Progenitor cell of endocrine pancreas (in vitro differentiated cells): ENCODE measurements at places on chromosomes 11 and 22.

DNA sequence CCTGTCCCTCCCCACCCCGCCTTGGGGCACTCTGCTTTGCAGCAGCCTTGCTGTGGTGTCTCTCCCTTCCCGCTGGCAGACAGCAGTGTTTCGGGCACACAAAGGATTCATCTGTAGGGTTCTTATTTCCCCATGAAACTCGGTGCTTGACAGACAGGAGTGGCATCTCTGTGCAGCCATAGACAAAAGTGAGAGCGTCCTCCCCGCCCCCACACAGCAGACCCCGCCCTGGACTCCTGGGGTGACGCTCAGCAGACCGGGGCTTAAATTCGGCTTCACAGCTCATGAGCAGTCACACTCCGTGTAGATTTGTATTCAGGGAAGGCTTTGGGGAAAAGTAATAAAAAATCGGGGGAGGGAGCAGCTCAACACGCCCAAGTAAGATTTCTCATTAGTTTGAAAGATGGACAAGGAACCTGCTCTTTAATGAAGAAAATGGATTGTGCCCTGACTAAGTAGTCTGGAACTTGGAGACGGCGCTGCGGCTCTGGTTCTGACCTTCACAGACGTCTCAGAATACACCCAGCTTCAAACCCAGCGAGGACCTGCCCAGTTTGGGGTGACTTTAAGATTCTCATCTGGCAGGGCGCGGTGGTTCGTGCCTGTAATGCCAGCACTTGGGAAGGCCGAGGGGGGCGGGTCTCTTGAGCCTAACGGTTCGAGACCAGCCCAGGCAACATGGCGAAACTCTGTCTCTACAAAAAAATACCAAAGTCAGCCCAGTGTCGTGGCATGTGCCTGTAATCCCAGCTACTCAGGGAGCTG is 136.0 kb downstream of the CACNA1I start:
- no peak for DNase-seq

DNA sequence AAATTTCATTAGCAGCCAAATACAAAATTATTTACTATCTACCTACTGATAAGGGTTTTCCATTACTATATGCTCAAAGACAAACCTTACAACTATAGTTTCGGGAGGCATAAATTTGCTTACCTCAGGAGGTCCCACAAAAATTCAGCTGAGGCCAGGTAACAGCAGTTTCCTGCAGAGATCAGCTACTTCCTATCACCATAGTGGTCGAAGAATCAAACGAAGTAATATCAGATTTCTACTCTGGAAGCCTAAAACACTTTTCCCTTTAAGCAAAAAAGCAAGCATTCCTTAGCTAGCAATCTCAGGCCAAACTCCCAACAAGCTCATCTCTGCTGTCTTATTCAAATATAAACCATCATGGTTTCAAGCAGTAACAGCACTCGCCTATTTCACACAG is 3.1 kb downstream of the NAP1L4 start:
- no peak for DNase-seq

GRCh38 chr11:96390488-96390792 is 627 bp downstream of the JRKL start:
- DNase-seq, result no peak

DNA sequence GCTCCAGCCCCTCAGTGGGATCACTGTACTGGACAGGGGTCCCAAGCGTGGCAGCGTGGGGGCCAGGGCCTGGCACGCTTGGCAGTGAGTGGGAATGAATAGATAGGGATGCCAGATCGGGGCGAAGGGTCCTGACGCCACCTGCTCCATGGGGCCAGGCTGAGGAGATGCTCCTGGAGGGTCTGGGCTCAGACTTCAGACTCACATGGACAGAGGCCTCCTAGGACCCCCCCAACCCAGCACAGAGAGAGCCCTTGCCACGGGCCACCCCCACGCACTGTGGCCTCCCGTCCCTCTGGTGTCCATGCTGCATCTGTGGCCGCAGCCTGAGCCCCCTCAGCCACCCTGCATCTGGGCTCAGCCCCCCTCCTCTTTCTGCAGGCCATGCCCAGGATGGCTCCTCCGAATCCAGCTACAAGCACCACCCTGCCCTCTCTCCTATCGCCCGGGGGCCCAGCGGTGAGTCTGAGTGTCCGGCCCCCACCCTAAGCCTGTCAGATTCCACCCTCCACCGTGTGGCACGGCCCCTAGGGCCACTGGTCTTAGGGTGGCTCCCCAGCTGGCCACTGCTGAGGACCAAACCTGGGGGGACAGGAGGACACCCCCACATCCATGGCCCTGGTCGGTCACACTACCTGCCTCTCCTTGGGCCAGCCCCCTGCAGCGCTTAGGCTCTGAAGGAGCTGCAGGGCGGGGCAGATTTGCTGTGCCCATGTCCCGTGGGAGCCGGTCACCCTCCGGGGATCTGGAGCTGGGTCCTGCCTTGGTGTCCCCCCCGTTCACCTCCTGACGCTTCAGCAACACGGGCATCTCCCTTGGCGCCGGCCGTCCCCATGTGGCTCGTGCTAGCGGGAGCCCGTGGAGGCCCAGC is 2.7 kb downstream of the MUC5AC start:
- DNase-seq, result peak; percentile 9

- no peak for DNase-seq
These were observed 273.2 kb downstream of the DCDC1 start for GRCh38 chr11:31096191-31096805.

- DNase-seq, result no peak
These were observed 22.7 kb upstream of the BDNF start for GRCh38 chr11:27722953-27723344.
